Activated CD4-positive, CD25-positive, alpha-beta regulatory T cell treated with anti-CD3 and anti-CD28 coated beads, Interleukin-2, amount 50 U/mL, for 24 hours (primary cell): ENCODE measurements at places on chromosomes 4 and X.

GRCh38 chrX:2577844-2578466 is 77.2 kb upstream of the DHRSX start:
- no peak for ATAC-seq

DNA sequence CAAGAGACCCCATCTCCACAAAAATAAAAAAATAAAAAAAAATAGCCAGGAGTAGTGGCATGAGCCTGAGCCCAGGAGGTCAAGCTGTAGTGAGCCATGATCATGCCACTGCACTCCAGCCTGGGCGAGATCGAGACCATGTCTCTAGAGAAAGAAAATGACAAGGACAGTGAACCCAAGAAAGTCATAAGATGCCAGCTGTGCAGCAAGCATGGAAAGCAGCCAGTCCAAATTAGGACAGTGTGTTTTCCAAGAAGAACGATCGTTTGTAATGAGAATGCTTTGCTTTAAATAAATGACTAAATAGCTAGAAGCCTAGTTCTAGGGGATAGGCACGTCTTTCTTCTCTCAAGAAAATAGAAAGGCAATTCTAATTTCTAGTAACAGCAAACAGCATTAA is 58.4 kb upstream of the MSANTD1 start:
- no peak for ATAC-seq

- ATAC-seq = no peak
Measured at GRCh38 chr4:18749391-18749790, 727.8 kb upstream of the LCORL start.

- ATAC-seq = no peak
Measured at GRCh38 chr4:168930413-168931196, 79.5 kb downstream of the CBR4 start.

DNA sequence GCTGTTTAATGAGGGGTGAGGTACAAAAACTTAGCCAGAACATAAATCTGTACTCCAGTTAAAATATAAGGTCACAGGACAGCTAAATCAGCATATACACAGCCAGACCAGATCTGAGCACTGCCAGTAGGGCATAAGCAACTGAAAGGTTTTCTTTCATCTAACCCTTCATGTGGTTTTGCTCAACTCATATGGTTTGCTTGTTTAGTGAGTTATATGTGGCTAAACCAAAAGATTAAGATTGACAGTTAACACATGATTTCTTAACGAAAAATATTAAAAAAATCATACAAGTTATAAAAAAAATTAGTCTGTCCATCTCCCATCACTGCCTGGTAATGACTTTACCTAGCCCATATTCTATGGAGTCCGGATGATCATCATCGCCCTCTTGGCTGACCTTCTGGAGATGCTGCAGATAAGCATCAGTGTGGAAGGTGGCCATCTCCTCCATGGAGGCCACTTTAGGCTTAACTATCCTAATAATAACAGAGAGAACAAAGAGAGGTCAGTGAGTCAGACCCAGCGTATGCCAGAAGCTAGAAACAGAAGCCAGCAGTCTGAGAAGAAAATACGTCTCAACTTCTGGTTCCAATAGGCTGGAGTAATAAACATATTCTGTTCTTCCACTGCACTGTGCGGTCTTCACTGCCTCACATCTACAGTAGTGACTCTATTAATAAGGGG is 4.1 kb downstream of the HDAC8 start:
- no peak for ATAC-seq

GRCh38 chr4:13635286-13635799 is 7.8 kb upstream of the BOD1L1 start:
- ATAC-seq = no peak

DNA sequence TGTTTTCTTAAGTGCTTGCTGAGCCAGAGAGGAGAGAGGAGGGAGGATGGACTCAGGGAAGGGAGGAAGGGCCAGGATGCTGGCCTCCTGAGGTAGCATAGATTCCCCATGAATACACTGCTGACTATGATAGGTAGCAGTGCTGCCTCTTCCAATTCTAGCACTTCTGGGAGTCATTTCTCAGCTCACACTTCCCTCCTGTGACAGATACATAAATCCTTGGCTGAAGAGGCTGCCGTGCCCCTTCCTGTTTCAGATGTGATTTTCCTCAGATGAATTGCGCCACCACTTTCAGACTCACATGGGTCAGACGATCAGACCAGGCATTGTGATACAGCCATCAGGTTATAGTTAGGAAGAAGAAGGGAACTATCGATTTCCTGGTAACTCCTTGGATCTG is 22.4 kb downstream of the TSC22D3 start:
- no peak for ATAC-seq

GRCh38 chr4:3462790-3463415 is at the start of gene DOK7:
TSS of gene DOK7 (plus strand) at chr4:3463306. CDS start at chr4:3463376, 70 bp downstream.
- no peak for ATAC-seq

DNA sequence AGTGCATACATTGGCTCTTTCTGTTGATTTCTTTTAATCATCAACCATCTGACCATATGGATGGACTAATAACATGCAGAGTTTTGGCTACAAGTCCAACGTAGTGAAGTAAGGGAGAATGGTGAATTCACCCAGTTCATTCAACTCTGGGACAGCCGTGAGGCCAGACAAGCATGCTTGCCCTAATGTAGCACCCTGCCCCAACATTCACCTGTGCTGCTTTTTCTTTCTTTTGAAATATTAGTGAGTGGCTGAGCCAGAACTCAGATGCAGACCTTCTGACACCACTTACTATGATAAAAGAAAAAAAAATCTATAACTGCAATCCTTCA is 17.5 kb downstream of the ARSJ start:
- ATAC-seq = no peak
